WTC11 (cell line): ENCODE measurements at places on chromosomes 6 and 20. TPM values are rescaled to one million over a fixed set of nuclear protein-coding genes. Genes with fewer than 3 reads are reported as not detected.
A peak's percentile ranks its signal among the peaks of the same experiment; 100 is the strongest.

ITPA gene
- total RNA-seq, result 83.4 to 104 TPM (median 88.5 TPM) in 3 replicates

DNA sequence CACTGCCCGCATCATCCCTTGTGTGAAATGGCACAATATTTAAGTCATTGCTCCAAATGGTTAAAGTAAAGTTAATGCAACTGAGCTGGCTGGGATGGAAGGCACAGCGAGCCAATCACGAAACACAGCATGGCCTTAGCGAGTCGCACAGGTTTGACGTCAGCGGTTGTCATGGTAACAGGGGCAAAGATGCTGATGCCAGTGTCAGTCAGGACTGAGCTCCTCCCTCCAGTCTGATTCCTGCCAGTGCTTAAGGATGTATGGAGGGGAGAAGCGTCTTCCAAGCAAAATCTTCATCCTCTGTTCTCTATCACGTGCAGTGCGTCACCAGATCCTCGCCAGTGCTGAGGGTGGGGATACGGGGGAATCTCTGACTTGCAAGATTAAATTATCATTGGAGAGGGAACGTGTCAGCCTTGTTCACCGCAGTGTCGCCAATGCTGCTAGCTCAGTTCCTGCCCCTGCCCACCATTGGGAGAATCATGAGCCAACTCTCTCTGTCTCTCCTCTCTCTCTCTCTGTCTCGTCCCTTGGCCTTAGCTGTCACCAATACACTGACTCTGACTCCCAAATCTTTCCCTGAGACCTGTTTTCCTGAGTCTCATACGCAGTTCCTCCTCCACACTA, 24.5 kb downstream of the TSPYL4 start:
- H3K36me3 ChIP-seq, result no peaks in the 10 kb centered on the region
- DNase-seq, result peak; percentile 95
- H3K27ac ChIP-seq, result peak overlapping the region; percentile 95
- H3K4me1 ChIP-seq, result peaks cover 10% of the 10 kb centered on the region
- no peaks in the 10 kb centered on the region for H3K27me3 ChIP-seq
- H3K4me3 ChIP-seq, result peak overlapping the region; percentile 57

PRR18 gene
- 0.16 to 0.52 TPM (median 0.39 TPM) in 3 replicates for total RNA-seq

DNA sequence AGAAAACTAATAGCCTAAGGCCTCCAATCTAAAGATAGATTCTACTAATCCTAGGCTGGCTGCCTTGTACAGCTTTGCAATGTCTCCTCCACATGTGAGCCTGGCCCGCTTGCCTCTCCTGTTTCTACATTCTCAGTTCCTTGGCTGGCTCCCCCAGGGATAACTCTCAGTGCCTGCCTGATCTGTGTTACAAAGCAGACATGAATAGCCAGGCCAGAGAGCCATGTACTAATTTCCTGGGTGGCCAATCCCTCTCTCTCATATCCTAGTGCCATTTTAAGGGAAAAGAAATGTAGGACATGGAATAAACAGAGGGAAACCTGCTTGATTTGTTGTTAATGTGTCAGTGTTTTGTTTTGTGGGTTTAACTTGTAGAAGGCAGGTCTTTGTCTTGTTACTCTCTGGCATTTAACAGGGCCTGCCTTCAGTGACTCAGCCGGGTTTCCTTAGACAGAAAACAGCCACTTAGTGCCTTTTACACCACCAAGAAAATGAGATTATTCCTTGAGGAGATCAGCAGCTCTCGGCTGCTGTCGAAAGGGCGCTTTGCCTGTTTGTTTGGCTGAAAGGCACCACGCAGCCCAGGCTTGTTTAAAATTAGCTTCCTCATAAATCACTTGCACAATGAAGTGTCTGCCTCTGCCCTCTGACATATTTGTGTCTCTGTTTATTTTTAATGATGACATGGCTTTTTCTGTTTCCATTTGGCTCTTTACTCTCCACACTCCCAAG, 702.7 kb downstream of the MAFB start:
- H3K36me3 ChIP-seq, result peaks cover 6% of the 10 kb centered on the region
- peak overlapping the region; percentile 97 for H3K27ac ChIP-seq
- peaks cover 17% of the 10 kb centered on the region for H3K4me1 ChIP-seq
- peak; percentile 31 for DNase-seq

MCUR1 gene
- total RNA-seq, result 28.1 to 31.6 TPM (median 30.4 TPM) in 3 replicates

DNA sequence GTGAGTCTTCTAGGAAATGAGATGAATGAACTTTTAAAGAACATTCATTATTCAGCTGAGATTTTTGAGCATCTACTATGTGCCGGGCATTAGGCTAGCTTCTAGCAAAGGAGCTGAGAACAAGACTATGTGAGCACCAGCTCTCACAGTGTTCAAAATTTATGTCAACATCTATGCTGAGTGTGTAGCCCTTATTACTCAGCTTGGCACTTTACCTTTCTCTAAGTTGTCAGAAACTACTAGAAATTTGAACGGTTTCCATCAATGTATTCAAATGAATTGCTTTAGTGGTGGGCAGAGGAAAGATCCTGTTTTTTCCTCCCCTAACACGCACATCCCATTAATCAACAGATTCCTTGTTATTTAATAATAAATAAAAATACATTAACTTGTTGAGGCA, 33.3 kb downstream of the CYP24A1 start:
- DNase-seq, result no peak
- H3K4me1 ChIP-seq, result no peaks in the 10 kb centered on the region
- H3K27ac ChIP-seq, result no peak overlapping the region
- no peaks in the 10 kb centered on the region for H3K36me3 ChIP-seq

LY6G6C gene
- 0.21 to 0.35 TPM in 2 of 3 replicates, not detected in the other for total RNA-seq

NQO2 gene
- total RNA-seq, result 119 to 152 TPM (median 150 TPM) in 3 replicates

DNA sequence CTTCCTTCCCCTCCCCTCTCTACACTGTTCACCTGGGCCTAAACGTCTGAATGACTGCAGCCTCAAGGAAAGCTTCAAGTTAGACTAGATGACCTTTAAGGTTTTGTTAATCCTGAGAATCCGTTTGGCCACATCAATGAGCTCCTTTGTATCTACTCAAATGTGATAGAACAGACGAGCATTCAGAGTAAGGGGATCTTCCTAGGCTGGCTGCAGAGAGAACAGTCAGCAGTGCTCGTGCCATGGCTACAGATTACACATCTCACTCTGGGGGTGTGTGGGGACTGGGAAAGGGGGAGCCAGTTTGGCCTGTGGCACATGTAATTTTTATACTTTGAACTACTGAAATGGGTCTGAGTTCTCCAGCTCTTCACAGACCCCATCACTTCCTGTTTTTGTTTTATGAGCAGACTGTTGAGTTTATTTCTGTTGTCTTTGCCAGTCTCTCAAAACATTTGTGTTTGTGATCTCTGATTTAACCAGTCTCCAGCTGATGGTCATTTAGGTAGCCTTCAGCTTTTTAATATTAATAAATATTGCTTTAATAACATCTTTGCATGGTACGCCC, 50.9 kb downstream of the KCNS1 start:
- H3K27me3 ChIP-seq, result no peaks in the 10 kb centered on the region
- no peaks in the 10 kb centered on the region for H3K36me3 ChIP-seq

DNA sequence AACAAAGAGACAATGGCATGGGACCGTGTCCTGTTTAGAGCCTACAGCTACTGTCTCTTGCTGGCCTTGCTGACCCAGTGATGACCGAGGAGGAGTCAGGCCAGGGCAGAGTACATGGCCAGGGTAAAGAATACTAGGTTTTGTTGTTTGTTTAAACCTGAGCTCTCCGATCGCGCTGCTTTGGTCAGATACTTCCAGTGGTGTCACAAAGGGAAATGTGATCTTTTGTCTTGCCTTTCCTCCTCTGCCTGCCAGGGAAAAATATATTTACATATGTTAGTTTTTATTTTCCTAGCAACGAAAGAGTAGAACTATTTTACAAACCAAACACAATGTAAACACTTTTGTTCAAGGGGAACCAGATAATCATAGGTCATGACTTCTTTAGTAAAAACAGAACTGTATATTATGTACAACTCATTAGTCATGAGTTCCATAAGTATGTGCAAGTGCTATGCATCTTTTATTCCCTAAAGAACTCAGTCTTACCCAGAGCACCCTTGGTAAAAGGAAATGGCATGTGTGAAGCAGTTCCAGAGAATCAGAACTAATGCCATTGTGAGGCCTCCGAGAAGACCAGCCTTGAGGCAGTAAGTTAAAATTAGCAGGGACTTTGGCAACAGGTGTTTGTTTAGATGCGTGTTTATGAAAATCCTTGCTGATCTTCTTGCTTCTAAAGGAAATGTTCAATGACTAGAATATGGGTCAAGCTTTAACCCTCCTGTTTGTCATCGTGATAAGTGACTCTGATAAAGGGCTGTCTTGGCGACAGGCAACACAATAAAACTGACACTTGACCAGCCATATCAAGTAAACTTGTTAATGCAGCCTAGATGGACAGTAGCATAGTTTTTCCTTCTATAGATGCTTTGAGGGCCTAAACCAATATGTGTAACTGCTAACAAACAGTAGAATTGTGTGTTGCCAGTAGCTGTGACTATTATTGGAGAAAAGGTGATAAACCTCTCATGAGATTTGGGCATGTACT, 204.6 kb downstream of the NKAIN2 start:
- H3K27ac ChIP-seq, result peak overlapping the region; percentile 16; the same call in 1 of the 2 replicates
- H3K27me3 ChIP-seq, result no peaks in the 10 kb centered on the region
- H3K4me3 ChIP-seq, result no peak overlapping the region
- no peak for DNase-seq
- H3K36me3 ChIP-seq, result no peaks in the 10 kb centered on the region
- H3K4me1 ChIP-seq, result peaks cover 5% of the 10 kb centered on the region

SLC17A2 gene
- not detected in 3 replicates for total RNA-seq

PGM3 gene
- total RNA-seq, result 67.4 to 70.0 TPM (median 67.6 TPM) in 3 replicates

EPHA7 gene
- total RNA-seq, result 7.4 to 9.6 TPM (median 7.9 TPM) in 3 replicates

- peak; percentile 63 for DNase-seq
- no peaks in the 10 kb centered on the region for H3K36me3 ChIP-seq
Observed at GRCh38 chr6:13488015-13488895, 855 bp upstream of the GFOD1 start.

TNFRSF6B gene
- not detected in 3 replicates for total RNA-seq

PRSS16 gene
- 18.5 to 21.1 TPM (median 19.3 TPM) in 3 replicates for total RNA-seq

- no peak overlapping the region for H3K27ac ChIP-seq
- H3K4me1 ChIP-seq, result no peaks in the 10 kb centered on the region
- H3K27me3 ChIP-seq, result no peaks in the 10 kb centered on the region; the same call in 1 of the 2 replicates
- DNase-seq, result no peak
- peaks cover 64% of the 10 kb centered on the region for H3K36me3 ChIP-seq
Observed at GRCh38 chr6:80015839-80016435, 11.5 kb downstream of the TTK start.

DNA sequence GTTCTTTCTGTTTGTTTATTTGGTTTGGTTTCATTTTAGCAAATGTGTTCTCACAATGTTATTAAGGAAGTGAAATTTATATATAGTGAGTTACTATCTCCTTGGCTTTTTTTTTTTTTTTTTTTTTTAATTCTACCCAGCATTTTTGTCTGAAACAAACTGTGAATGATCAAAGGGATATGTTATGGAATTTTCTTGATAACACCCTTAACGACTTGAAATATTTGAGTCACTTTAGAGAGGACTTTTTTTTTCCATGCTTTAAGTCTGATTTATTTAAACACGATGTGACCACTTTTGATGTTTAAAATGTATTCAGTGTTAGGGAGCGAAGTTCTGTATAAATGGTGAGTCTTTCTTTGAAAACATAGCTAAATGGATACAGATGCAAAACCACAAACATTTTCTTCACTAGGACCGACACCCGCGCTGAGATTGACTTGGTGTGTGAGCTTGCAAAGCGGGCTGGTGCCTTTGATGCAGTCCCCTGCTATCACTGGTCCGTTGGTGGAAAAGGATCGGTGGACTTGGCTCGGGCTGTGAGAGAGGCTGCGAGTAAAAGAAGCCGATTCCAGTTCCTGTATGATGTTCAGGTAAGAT, 149.7 kb downstream of the MTHFD1L start:
- H3K27me3 ChIP-seq, result no peaks in the 10 kb centered on the region
- H3K4me1 ChIP-seq, result peaks cover 6% of the 10 kb centered on the region
- H3K4me3 ChIP-seq, result no peak overlapping the region
- peak overlapping the region; percentile 42; the same call in 1 of the 2 replicates for H3K27ac ChIP-seq
- DNase-seq, result no peak
- H3K36me3 ChIP-seq, result peaks cover 31% of the 10 kb centered on the region

- DNase-seq, result no peak
- no peaks in the 10 kb centered on the region for H3K4me1 ChIP-seq
- no peaks in the 10 kb centered on the region for H3K36me3 ChIP-seq
- no peak overlapping the region for H3K4me3 ChIP-seq
- H3K27me3 ChIP-seq, result no peaks in the 10 kb centered on the region; the same call in 1 of the 2 replicates
Observed at GRCh38 chr6:159446340-159446739, 246.7 kb downstream of the SOD2 start.

TULP1 gene
- total RNA-seq, result 2.9 to 4.3 TPM (median 3.4 TPM) in 3 replicates

OR2H1 gene
- not detected in 3 replicates for total RNA-seq

GRCh38 chr6:102742754-102743356, 1349.3 kb downstream of the GRIK2 start:
- DNase-seq, result no peak
- no peaks in the 10 kb centered on the region for H3K27me3 ChIP-seq
- H3K4me1 ChIP-seq, result peaks cover 25% of the 10 kb centered on the region
- no peaks in the 10 kb centered on the region for H3K36me3 ChIP-seq
- peak overlapping the region; percentile 55; the same call in 1 of the 2 replicates for H3K27ac ChIP-seq
- H3K4me3 ChIP-seq, result no peak overlapping the region; the same call in 1 of the 2 replicates

COL19A1 gene
- not detected in 3 replicates for total RNA-seq

DNA sequence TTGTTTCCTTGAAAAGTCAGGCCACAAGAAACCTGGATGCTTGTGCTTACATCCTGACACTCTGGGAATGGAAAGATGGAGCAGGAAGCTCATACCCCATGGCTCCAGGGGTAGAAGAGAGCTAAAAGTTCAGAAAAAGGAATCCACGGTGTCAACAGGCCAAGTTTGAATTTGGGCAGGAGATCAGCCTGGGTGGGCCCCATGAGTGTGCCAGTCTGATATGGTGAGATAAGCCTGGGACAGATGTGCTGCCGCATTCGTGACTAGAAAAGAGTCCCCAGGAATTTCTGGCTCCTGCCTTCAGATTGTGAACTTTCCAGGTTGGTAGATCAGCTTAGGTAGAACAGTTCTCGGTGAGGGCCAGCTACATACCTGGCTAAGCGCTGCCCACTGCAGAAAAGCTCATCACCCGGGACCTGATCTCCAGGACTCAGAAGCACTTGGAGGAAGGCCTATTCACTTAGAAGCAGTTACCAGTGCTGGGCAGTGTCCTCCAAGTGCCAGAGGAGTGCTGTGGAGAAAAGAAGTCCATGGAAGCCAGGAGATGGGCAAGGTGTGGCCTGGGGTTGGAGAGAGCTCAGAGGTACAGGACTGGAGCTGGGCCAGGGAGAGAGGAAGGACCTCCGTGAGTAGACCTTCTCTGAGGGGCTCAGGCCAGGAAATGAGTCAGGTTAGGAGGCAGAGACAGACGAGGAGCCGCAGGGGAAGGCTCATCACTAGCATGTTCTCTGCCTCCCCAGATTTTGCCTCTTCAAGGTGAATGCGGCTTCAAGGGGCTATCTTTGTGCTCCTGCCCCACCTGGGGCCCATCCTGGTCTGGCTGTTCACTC, at the start of gene TSPO2:
Gene TSPO2, plus strand, starts transcription at position 242 of the 830 bp plus-strand sequence. Its CDS starts 519 bp downstream, at position 761.
- DNase-seq, result no peak
- H3K4me1 ChIP-seq, result peaks cover 11% of the 10 kb centered on the region
- no peak within 1 kb of the TSS for H3K27ac ChIP-seq
- no peaks in the 10 kb centered on the region for H3K36me3 ChIP-seq
- no peak within 1 kb of the TSS for H3K4me3 ChIP-seq
- no peaks in the 10 kb centered on the region for H3K27me3 ChIP-seq

- peaks cover 17% of the 10 kb centered on the region for H3K4me1 ChIP-seq
- H3K4me3 ChIP-seq, result no peak overlapping the region
- DNase-seq, result no peak
- no peaks in the 10 kb centered on the region for H3K36me3 ChIP-seq
Observed at GRCh38 chr20:51934301-51935002, 132.1 kb upstream of the SALL4 start.
